Fibroblast of villous mesenchyme (primary cell): ENCODE measurements at places on chromosomes 1 and 21.

GRCh38 chr1:240385985-240386978 lies 225.7 kb downstream of the GREM2 start:
- DNase-seq = peak; percentile 85

DNA sequence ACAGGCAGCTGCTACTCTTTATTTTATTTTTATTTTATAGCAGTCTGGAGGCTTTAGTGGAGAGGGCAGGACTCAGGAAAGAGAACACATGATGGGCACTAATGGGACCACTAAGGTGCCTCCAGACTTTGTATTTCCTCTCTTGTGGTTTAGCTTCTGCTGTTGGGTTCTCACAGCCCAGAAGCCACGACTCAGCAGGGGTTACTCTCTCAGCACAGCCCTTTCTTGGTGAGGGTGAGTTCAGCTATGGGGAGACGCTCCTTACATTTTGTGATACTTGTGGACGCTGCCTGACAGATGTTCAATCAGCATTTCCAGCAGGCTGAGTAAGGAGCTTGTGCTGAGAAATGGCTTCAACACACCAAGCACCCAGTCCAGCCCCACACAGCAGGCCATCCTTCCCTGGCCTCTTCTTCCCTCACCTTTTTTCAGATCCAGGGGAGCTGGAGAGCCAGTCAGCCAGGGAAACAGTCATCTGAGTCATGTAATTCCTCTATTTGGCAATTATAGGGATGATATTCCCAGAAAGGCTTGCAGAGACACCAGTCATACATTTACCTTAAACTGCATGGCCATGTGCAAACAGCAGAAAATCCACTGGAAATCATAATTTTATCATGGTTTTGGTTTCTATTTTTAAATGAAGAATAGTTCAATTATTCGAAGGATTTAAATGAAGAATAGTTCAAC lies 53.2 kb upstream of the RAB3GAP2 start:
- DNase-seq = no peak

DNA sequence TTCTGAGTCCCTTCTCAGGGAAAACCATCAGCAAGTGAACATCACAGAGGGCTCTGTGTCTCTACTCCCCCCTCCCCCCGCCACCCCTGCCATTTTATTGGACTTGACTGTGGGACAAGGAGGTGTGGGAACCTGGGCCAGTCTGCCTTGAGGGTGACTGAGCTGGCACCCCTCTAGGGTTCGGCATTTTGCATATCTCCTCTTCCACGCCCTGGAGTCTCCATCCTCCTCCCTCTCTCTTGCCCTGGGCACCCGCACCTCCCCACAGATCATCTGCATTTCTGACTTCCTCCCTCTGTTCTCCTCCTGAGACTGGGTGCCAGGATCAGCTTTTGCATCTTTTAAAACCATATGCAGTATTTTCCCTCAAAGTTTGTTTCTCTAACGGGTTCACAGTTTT lies 107.1 kb upstream of the ERRFI1 start:
- DNase-seq = no peak

DNA sequence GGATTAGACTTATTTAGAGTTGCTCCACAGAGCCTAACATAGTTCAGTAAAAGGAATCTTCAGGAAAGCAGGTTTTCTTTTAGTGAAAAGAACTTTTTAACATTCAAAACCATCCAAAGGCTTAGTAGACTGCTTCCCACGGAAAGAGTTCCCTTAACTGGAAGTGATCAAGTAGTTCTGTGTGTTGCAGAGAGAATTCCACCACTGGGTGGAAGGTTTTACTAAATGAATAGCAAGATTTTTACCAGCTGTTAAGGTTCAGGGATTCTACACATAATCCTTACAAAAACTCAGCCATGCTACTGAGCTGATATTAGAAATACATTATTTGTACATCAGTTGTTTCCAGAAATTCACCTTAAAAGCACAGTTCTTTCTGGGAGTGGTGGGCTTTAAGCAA lies 119.7 kb downstream of the GDAP2 start:
- peak; percentile 34 for DNase-seq

DNA sequence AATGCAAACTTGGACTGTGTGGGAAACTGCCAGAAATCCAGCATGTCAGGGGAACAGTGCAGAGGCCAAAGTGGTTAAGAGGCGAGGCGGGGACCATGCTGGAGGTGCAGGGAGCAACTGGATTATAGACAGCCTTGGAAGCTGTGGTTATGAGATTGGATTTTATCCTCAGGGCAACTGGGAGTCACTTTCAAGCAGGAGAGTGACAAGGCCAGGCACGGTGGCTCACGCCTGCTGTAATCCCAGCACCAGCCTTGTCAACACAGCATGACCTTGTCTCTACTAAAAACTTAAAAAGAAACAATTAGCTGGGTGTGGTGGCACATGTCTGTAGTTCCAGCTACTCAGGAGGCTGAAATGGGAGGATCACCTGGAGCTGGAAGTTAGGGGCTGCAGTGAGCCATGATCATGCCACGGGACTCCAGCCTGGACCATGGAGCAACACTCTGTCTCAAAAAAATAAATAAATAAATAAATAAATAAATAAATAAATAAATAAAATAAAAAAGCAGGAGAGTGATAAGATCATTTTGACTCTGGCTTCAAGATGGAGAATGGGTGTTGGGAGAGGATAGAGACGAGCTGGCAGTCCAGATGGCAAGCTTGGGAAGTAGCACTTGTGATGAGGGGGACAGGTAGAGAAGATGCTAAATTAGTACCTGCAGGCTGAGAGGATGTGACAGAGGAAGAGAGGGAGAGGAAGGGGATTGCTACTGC lies 3.5 kb downstream of the HAPLN2 start:
- DNase-seq = no peak
